Activated CD4-positive, CD25-positive, alpha-beta regulatory T cell treated with anti-CD3 and anti-CD28 coated beads, Interleukin-2, amount 50 U/mL, for 16 hours (primary cell): ENCODE measurements at places on chromosomes 16 and 17.

- DNase-seq: no peak
These were observed 26.9 kb upstream of the PPM1E start for GRCh38 chr17:58728798-58729197.

DNA sequence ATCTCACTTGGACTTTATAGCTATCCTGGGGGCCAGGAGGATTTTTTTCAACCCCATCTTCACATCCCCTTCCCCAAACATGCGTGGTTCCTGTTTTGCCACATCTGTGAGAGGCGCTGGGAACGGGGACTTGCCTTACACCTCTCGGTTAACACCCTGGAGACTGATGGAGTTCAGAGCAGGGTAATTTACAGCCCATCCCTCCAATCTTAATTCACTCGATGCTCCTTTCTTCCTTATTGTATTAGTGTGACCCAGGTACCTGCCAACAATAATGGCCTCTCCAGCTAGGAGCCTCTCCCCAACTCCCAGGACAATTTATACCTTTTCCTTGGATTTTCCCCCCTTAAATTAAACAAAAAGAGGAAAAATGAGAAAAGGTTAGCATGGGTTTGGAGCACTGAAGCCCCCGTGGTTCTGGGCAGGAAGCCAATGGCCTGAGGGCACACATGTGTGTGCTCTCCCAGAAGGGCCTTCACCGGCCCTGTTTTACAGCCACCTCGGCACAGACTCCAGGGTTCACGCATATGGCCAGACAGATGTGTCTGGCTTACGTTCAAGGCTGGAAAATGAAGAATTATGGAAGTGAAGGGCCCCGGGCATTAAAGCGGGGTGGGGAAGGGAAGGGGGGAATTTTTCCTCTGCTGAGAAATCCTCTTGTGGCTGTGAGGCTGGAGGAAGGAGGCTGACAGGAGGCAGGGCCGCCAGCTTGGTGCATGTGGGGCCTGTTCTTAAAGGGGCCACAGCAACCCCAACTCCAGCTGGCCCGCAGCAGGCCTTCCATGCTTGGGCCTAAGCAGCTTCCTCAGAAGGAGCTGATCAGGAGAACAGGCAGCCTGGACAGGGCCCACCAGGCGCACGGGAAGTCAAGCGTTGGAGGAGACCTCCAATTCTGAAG is 21.4 kb downstream of the HIC1 start:
- DNase-seq: no peak

- DNase-seq: no peak
These were observed 76.7 kb upstream of the CBX4 start for GRCh38 chr17:79915850-79916430.

DNA sequence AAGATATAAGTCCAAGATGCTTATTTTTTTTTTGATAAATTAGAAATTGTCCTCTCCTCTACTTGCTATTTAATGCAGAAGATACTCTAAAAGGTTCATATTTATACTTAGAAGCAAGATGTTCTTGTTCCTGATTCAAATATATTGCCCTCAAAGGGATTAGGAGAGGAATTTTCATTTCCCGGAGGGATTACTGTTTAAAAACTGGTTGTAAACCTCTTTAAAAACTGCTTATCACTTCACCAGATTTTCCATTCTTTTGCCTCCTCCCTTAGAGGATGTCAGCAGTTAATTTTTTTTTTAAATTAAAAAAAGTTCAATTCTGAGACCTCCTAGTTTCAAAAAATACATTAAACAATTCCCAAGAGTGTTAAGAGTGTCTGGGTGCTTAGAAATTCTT is 2.8 kb downstream of the TENT4B start:
- no peak for DNase-seq

- DNase-seq: no peak
These were observed 10.3 kb upstream of the RARA start for GRCh38 chr17:40298726-40299125.

- DNase-seq: no peak
These were observed 33.7 kb downstream of the MYO18A start for GRCh38 chr17:29146369-29146972.

- no peak for DNase-seq
These were observed 474.4 kb downstream of the SLC39A11 start for GRCh38 chr17:72618001-72618509.

DNA sequence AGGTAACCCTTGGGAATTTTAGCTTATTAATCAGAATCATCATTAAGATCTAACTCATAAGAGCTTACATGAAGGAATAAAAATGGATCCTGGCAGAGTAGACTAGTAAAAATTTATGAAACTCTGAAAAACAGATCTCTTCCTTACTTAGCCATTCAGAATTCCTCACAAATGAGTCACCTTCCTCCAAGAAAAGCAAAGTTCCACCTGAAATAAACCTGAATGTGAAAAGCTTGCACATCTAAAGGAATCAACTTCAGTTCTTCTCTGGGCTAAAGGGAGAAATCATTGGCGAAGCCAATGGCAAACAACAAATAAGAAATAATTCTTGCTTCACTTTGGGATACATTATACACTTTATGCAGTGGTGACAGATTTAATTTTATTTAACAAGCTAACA is 22.7 kb downstream of the MYO1D start:
- no peak for DNase-seq

DNA sequence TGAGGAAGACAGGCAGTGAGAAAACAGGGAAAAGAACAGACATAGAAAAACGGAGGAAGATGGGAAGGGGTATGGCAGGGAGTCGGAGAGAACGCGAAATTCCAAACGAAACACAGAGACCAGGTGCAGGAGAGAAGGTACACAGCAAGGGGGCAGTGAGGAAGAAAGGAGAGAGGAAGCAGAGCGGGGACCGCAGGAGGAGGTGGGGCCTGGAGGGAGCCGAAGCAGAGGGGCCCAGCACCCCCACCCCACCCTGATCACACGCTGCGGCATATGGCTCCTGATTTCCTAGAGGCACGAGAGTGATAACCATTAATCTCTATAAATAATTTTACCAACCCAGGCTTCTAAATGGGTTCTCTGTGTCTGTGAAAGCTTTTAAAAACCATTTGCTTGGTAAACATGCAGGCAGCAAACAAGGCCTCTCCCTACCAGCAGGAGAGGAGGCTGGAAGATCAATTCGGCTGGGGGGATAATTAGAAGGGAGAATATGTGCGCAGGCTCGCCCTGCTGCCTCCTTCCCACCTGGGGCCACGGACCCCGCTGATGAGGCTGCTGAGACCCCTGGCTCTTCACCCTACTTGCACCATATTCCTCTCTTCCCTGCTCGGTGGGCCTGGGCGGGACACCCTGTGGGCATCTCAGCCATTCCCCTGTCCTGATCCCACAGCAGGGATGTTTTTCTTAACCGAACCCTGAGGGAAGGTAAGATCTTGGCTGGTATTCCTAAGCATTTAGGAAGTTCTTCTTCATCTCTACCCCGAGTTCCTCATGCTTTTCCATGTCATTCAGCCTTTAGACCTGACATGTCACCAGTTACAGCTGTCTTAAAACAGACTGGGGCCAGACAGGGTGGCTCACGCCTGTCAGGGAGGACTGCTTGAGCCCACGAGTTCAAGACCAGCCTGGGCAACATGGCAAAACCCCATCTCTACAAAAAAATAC is 86.7 kb downstream of the TMEM132E start:
- no peak for DNase-seq

DNA sequence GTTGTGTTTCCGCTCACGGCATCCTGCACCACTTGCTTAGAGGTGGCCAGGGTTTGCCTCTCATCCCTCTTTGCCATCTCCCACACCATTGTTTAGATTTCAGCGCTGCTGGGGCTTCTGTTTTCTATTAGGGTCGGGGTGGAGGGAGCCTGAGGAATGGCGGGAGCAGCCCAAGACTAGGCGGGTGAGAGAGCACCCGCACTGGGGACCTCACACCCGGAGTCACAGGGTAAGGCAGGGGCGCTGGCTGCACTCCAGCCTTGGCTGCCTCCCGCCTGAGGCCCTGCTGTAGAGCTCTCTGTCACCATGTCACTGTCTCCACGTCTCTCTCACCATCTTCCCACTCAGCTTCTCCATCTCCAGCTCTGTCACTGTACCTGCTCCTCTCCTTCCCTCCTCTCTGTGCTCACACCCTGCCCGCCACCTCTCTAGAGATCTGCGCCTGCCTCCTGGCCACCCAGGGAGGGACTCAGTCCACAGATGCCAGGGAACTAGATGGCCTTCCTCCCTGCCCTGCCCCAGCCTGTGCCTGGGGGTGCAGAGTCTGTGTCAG is 32.8 kb upstream of the ABCC3 start:
- DNase-seq: no peak

GRCh38 chr17:69093279-69093789 is 32.6 kb upstream of the ABCA9 start:
- no peak for DNase-seq

DNA sequence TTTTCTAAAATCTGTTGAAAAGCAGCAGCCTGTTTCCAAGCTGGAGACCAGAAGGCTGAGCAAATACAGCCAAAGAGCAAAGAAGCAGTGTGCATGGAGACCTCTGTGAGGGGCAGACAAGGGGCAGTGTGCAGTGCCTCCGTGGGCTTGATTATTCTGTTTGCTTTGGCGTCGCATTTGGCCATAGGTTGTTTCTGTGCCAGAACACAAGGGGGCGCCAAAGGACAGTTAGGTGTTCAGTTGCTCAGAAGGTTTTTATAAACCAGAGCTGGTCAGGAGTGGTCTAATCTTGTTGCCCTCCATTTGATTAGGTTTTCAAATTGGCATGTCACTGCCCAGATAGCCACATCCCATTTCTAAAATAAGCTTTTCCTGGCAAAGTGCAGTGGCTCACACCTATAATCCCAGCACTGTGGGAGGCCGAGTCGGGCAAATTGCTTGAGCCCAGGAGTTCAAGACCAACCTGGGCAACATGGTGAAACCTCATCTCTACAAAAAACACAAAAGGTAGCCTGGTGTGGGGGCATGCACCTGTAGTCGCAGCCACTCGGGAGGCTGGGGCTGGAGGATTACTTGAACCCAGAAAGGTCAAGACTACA is 10.6 kb downstream of the MYH3 start:
- peak; percentile 48 for DNase-seq

- no peak for DNase-seq
These were observed 35.4 kb upstream of the LITAF start for GRCh38 chr16:11621920-11622651.

GRCh38 chr16:11793840-11794239 is 3.2 kb downstream of the ZC3H7A start:
- DNase-seq: no peak

DNA sequence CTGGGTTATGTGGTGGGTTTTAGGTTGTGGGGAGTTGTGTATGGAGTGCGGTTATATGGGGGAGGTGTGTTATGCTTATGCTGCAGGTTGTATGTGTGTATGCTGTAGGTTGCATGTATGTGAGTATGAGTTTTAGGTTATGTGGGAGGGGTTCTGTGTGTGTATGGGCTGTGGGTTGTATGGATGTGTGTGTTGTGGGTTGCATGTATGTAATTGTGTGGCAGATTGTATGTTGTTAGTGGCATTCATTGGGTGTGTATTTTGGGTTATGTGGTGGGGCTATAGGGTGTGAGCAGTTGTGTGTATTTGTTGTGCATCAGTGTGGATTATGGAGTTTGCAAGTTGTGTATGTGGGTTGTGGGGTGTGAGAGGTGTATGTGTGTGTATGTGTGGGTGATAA is 277.4 kb downstream of the NPIPA8 start:
- no peak for DNase-seq

DNA sequence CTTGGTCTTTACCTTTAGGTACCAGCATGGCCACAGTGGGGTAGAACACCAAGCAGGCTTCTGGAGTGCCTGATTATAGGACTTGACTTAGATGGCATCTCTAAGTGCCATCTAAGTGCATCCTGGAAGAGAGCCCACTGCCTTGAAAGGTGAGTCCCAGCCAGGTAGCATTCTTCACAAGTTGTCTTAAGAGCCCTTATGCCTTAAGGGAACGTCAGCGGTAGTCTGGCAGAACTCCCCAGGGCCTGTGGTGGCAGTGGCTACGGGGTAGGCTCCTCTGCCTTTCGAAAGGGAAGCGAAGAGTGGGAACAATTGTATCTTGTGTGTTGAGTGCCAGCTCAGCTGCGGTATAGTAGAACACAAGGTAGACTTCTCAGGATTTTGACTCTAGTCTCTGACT is 549.0 kb downstream of the HS3ST4 start:
- DNase-seq: no peak

DNA sequence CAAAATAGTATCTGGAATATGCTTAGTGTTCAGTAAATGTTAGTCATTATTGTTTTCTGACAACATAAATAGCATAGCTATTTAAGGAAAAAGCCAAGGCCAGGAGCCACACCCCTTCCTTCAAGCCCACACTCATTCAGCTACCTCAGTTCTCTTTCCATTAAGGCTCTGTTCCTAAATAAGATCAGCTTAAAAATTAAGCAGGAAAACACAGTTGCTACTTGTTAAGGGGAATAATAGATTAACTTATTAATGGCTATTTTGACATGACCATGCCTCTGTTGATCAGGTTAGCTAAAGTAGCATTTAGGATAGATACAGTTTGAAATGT is 158.1 kb downstream of the CHD9 start:
- no peak for DNase-seq

DNA sequence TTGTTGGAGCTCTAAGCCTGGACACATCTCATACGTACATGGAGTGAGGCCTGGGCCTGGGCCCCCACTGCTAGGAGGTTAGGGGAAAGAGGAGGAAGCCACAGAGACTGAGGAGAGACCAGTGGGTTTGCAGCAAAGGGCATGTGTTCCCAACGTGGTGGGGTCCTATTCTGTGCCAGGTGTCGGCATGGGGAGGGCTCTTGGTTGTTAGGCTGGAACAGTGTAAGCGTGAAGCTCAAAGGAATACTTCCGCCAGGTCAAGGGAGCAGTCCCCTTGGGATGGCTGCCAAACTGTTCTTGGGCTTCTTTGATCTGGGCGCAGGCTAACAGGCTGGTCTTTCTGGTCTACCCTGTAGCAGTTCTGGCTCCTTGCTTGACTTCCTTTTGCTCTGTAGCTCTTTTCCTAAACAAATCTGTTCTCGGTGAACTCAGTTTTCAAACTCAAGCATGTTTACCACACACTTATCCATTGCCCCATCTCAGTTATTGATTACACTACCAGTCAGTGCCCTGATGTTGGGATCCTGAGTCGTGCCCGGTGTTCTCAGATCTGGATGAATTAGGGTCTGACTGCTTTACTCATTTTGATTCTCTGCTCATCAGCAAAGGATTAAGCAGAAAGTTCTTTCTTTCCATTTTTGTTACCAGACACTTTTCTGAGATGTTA is 36.4 kb downstream of the GPT2 start:
- no peak for DNase-seq

DNA sequence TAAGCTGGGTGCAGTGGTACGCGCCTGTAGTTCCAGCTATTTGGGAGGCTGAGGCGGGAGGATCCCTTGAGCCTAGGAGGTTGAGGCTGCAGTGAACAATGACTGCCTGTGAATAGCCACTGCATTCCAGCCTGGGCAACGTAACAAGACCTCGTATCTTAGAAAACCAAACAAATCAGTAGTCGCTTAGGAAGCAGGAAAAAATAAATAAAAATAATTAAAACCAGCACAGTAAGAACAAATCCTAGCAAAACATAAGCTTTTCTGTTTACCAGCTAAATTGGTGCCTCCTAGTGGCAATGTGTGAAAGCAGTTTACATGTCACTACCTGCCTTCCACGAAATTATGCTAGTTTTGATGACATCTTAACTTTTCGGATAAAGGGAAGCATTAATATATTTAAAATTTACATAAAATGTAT is 1.3 kb downstream of the ARMC5 start:
- DNase-seq: no peak

- no peak for DNase-seq
These were observed 545 bp downstream of the ARHGAP17 start for GRCh38 chr16:25014500-25015147.
